Fibroblast of villous mesenchyme (primary cell): ENCODE measurements at places on chromosomes 16 and 17.

- peak; percentile 98 for DNase-seq
Measured at GRCh38 chr17:68378268-68379176, 78.8 kb downstream of the WIPI1 start.

- peak; percentile 39 for DNase-seq
Measured at GRCh38 chr16:53415504-53415903, 18.8 kb upstream of the RBL2 start.

- no peak for DNase-seq
Measured at GRCh38 chr17:45993962-45994627, 5.0 kb upstream of the STH start.

DNA sequence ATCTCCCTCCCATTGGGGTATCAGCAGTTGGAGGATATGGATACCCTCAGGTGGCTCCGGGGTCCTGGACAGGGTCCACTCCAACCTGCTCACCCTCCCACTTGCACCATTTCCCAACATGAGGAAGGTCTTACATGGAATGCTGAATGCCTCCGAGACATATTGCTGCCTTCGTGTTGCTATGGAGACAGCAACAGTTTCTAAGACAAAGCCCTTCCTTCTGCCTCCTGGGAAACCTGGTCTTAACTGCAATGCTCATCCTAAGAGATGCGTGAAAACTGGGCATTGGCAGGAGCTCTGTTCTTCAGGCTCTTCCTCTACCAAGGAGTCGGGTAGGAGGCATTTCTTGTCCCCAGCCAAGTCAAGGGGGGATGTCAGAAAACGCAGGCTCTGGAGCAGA lies 45.2 kb downstream of the ST3GAL2 start:
- no peak for DNase-seq

DNA sequence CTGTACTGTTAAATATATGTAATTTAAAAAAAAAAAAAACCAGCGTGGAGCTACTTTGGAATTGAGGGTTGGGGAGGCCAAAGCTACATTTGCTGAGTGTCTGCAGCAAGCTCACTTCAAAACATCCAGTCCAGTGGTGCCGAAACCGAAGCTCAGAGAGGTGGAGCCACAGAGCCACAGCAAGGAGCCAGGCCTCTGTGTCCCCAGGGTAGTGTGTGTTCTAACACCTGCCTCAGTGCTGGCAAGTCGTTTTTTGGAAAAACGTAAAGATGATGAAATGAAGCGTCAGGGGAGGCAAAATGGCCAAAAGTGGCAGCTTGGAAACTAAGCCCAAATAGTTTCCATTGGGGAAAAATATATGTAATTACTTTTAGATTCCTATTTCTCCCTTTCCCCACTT lies 36.1 kb upstream of the MRC2 start:
- no peak for DNase-seq

DNA sequence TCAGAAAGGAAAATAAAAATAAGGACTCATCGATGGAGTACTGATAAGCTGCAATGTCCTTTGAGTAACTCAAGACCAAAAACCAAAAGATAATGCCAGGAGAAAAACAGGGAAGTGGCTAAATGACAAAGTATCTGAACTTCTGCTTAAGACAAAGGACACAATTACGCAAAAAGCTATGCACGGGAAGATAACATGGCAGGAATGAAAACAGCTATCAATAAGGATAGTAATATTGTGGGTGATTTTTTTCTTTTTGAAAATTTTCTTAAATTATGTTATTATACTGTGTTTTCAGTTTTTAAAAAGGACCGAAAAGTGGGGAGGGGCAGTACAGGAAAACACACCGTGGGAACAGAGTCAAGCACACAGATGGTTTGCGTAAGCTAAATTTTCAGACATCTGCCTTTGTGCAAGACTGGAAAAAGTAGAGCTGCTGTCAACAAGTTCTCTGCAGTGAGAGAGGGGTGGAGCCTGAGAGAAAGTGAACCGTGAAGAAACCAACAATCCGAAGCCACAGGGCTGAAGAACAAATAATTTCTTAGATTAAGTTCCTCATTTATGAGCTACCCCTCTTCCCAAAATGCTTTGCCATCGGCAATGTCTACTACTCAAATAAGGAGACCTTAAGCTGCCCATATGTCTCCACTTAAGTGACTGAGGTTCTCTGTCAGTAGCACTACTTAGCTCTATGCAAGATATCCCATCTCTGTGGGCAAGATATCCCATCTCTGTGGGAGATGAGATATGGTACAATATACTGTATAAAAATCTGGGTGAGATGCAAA lies 99.9 kb upstream of the CORO6 start:
- DNase-seq, result peak; percentile 97

- no peak for DNase-seq
Measured at GRCh38 chr16:12951392-12951791, 50.0 kb downstream of the SHISA9 start.

- no peak for DNase-seq
Measured at GRCh38 chr16:31145398-31145990, 4.4 kb downstream of the PRSS36 start.

- peak; percentile 37 for DNase-seq
Measured at GRCh38 chr17:65434251-65434650, 127.2 kb downstream of the AXIN2 start.

DNA sequence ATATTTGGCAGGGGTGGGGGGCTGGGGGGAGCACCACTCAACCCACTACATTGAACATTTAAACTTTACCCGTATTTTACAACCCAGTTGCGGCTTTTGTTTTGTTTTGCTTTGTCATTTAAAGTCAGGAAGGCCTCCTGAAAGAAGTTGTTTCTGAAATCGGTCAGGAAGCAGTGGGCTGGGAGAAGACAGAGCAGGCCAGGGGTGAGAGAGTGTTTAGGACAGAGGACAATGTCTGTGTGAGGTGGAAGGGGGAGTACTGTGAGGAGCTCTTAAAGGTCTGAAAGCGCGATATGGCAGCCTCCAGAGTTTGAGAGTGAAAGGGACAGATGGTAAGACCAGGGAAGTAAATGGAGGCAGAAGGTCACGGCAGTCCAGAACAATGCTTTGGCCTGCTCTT lies 6.1 kb upstream of the WFIKKN2 start:
- no peak for DNase-seq

DNA sequence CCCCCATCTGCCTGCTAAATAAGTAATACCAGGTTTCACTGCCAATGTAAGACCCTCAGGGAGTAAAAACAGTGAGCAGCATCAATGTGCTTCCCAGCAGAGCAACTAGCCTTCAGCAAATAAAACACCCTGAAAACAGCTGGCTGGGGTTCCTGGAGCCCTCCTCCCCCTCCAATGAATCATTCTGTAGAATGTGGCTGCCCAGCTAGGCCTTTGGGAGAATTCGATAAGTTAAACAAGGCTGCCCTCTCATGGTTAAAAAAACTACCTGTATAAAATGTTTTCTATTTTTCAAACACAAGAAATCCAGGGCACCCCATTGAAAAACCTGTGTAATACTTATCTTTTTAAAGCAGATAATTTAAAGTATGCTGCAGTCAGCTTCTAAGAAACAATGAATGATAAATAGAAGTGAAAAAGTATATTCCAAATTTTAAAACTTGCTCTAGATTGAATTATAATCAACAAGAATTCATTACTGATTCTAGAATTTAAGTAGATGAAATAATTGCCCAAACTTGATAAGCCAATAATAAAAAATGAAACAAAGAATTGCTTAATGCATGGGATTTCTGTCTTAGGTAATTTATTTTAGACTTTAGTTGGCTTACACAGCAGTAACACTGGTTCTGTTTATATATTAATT lies 9.4 kb upstream of the TOM1L1 start:
- peak; percentile 74 for DNase-seq

- no peak for DNase-seq
Measured at GRCh38 chr17:8467527-8467926, 31.8 kb downstream of the NDEL1 start.

DNA sequence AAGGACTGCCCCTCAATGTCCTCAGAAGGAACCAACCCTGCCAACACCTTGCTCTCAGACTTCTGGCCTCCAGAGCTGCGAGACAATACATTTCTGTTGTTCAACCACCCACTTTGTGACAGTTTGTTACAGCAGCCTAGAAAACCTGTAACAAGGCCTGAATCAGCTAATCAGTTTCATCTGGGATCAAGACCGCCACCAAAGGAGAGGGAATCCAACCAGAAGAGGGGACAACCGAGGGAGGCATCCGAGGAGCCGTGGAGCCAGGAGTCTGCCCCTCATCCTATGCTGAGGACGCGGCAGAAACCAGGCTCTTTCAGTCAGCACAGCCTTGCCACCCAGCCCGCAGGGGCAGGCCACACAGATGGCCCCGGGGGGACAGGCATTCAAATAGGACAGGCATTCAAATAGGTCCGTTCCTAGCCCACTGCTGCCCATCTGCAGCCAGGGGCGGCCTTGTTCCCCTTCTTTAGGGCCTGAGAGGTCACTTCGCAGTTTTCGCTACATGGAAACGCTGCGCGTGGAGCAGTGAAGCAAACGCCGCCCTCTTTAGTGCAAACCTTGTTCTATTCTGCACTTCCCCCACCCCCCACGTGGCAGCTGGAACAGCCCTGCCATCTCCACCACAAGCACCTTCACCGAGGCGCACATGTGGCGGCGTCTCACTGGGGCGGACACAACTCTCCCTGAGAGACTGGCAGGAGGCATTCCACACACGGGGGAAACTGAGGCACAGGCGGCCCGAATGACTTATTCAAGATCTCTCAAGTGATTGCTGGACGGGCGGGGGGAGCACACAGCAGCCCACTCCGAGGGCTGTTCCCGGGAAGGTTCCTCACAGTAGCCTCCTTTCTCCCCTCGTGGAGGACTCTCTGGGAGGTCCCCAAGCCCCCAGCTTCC lies 26.7 kb downstream of the FA2H start:
- no peak for DNase-seq

- peak; percentile 17 for DNase-seq
Measured at GRCh38 chr16:14106457-14106856, 35.3 kb downstream of the MRTFB start.

DNA sequence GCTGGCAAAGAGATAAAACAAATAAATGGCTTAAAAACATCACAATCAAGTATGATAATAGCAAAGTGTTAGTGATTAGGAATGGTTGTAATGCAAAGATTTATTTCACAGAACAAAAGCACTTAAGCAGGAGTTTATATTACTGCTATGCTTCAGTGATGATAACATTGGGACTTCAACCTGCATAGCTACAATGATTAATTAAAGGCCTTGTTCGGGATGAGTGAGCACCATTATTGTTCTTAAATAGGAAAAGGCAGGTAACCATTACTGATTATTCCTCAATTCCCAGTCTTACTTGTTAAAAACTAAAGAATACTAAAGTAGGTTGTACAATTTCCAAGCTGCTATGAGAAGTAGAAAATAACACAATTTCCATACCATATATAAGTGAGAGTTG lies 1247.5 kb upstream of the CDH8 start:
- no peak for DNase-seq
